ENCODE measurements at places on chromosomes 12 and 14. TPM values are rescaled to one million over a fixed set of nuclear protein-coding genes. Genes with fewer than 3 reads are reported as not detected.

The PAX9 gene
- total RNA-seq, result not detected

The ADAMTS20 gene
- 0.46 TPM for total RNA-seq

The CISTR gene
- total RNA-seq, result not detected

The LMNTD1 gene
- total RNA-seq, result 4.6 TPM

The TAS2R14 gene
- 9.5 TPM for total RNA-seq

The HPD gene
- total RNA-seq, result not detected

The GLIPR1L1 gene
- total RNA-seq, result not detected

The PLEK2 gene
- 0.69 TPM for total RNA-seq

The KIF5A gene
- total RNA-seq, result 114 TPM

The TAS2R7 gene
- 0.69 TPM for total RNA-seq

The DENND5B gene
- 53.7 TPM for total RNA-seq

The SLC4A8 gene
- 42.7 TPM for total RNA-seq

The ZDHHC22 gene
- 31.1 TPM for total RNA-seq

The CLEC4A gene
- total RNA-seq, result 1.4 TPM

The SP1 gene
- 20.3 TPM for total RNA-seq

The ANHX gene
- total RNA-seq, result not detected

The TMBIM6 gene
- total RNA-seq, result 442 TPM

The FBLN5 gene
- total RNA-seq, result 10.1 TPM

The TAS2R20 gene
- 10.4 TPM for total RNA-seq

Measured in diencephalon (tissue), 1 donor.